Amniotic stem cell (primary cell): ENCODE measurements at places on chromosomes 1 and 21.

GRCh38 chr1:214446772-214447556 is 104.4 kb downstream of the PTPN14 start:
- DNase-seq, result peak; percentile 60

- DNase-seq, result no peak
Measured at GRCh38 chr1:178934546-178934945, 63.7 kb upstream of the ANGPTL1 start.

DNA sequence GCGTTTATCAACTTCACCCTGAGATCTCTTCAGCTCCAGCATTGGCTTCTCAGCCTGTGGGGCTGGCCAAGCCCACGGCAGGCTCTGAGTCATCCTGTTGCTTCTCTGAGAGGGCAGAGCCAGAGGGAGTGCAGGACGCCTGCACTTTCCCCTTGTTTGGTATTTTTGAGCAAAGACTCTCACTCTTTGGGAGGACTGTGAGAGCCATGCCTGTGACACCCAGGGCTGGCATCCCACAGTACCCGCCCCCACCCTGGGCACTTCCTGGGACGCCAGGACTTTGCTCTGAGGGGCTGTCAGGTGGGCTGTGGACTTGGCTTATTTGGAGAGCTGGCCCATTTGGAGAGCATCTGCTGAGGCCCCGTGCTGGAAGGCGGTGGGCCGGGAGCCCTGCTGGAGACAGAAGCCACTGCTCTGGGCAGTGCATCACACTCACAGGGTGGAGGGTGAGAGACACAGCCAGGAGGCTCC is 37.4 kb downstream of the VANGL1 start:
- peak; percentile 11 for DNase-seq

DNA sequence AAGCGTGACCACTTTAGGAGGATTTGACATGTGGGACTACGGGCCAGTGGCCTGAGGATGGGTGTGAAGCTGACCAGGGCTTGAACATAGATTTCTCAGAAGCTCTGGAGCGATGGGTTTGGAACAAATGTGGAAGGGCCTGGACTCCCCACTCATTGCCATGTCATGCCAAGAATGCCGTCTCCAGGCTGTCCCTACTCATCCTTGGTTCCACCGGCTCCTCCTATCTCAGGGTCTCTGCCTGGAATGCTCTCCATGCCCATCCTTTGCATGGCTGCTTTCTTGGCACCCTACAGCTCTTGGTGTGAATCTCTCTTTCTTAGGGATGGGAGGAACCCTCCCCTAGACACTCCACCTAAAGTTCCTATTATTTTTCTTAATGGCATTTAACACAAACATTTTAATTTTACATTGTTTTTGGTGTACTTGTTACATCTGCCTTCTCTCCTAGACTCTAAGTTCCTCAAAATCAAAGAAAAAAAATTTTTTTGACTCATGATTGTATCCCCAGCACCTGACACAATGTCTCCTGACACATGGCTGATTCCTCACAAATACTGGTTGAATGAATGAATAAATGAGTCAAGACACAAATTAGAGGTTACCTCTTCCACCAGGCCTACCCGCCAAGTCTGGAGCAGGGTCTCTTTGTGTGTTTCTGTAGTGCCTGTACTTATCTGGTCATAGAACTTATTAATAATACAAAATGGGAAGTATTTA is 114.5 kb downstream of the OMA1 start:
- DNase-seq, result no peak

- DNase-seq, result no peak
Measured at GRCh38 chr1:247962911-247963588, 2.0 kb upstream of the OR2AK2 start.

GRCh38 chr1:205013683-205014367 is 29.2 kb upstream of the CNTN2 start:
- DNase-seq, result no peak

- no peak for DNase-seq
Measured at GRCh38 chr1:34928699-34929496, 552 bp downstream of the DLGAP3 start.

GRCh38 chr1:241413386-241413785 is 56.4 kb upstream of the RGS7 start:
- DNase-seq, result no peak
